H4 (cell line): ENCODE measurements at places on chromosomes 4 and X.
A peak's percentile ranks its signal among the peaks of the same experiment; 100 is the strongest.

DNA sequence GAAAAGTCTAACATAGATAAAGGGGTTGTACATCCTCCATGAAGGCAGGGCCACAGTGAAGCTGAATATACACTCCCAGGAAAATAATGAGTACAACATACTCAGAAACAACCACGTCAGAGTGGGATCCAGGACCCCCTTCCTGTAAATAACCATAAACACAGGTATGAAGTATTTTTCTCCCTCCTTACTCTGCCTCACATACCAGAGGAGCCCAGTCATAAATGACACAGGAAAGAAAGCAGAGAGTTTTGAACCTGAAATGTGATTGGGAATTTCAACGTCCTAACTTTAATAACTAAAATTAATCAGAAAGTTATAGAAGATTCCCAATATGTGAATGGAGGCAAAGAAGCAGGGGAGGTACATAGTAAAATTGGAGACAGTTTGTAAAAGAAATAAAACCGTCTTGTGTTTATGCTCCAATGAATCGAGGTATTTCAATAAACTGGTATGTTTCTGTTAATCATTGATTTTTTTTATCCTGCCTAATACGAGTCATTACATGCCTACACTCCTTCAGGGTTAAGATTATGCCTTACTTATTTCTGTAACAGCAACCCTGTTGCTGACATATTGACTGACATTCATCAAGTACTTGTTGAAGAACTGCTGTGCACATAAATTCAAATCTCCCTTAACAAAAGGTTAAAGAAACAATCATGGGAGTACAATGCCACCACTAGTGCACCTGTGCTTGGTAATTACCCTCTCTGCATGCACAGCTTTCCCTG lies 431.3 kb downstream of the KCNIP4 start:
- DNase-seq: no peak

- no peak for DNase-seq
These were observed 552 bp downstream of the TCEAL9 start for GRCh38 chrX:103356858-103357257.

GRCh38 chr4:113682730-113683537 lies 78.6 kb downstream of the CAMK2D start:
- no peak for DNase-seq

DNA sequence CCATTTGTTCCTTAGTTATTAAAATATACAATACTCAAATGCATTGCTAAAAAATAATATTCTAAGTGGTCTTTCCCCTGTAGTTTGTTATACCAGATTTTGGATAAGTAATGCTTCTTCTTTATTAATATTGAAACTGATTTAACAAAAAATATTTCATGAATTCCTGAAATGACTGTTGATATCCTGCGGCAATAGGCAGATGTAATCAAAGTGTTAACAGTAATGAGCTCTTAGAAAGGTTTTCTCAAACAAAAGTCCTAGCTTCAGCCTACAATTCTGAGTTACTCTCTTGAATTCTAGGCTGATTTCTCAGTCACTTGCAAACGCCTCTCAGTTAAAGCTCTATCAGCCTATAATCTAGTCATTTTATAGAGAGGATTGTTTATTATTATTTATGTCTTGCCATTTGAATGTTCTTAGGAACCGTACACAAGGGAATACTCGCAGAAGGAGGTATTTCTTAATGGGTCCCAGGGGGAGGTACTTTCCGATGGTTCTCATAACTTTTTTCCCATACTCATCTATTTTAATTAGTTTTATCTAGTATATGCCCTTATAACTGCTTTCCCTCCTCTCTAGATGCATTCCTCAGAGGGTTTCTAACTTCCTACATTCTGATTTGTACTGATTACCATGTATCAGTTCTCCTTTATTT lies 96.8 kb downstream of the FNIP2 start:
- no peak for DNase-seq

- no peak for DNase-seq
These were observed at the start of gene PRICKLE3 for GRCh38 chrX:49186125-49187027. TSS of gene PRICKLE3 (minus strand) at chrX:49186373. CDS start at chrX:49186297, 76 bp downstream.

GRCh38 chrX:56385336-56385735 lies 153.2 kb downstream of the KLF8 start:
- DNase-seq: no peak

DNA sequence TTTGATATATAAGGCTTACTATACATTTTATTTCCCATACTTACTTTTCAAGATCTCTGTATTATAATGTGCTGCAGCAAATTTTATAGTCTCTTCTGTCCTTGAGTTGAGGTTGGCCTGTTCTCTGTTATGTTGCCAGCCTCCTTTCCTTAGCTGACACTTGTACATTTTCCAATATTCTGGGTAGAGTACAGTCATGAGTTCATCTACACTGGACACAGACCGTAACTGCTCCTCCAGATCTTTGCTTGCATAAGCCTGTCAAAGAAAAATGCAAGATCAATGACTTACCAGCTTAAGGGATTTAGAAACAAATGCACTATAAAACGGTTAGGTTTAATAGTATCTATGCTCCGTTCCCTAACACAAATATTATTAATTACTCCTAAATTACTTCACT lies 63.2 kb downstream of the VEGFC start:
- no peak for DNase-seq

GRCh38 chr4:168095776-168096406 lies 3.6 kb downstream of the ANXA10 start:
- DNase-seq: no peak

DNA sequence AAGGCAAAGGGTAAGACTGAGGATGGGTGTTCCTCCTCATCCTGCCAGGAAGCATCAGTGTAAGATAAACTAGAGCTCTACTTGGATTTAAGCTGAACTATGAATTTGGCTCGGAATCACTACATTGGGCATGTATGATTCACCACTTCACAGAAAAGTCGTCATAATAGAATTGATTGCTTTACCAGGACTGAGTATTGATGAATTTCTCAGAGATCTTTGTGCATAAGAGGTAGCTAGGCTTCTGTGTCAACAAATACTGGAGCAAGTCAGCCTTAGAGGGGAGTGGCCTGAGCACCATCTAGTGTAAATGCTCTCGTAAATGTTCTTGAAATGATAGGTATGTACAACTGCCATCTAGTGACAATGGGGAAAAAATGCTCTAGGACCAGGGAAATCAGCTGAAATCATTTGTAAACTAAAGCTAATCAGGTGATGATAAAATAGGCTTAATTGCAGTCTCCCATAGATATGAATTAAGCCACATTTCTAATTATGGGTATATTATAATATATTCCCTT lies 309.5 kb upstream of the FMR1 start:
- DNase-seq: peak; percentile 31

GRCh38 chrX:1273896-1274295 lies 5.3 kb downstream of the CSF2RA start:
- DNase-seq: no peak

DNA sequence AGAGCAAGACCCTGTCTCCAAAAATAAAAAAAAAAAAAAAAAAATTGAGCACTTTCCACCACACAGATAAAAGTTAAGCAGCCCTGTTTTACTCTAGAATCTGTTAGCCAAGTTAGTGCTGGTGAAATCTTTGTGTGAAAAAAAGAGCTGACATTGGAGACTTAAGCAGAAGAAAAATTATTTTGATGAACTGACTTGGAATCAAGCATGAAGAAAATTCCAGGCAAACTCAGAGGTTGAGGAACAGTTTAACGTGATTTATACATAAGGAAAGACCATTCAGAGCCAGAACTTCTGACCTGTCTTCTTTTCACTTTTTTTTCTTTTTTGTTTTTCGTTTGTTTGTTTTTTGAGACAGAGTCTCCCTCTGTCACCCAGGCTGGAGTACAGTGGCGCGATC lies 79.6 kb upstream of the RBPJ start:
- no peak for DNase-seq

GRCh38 chr4:7519638-7520376 lies 85.1 kb upstream of the PSAPL1 start:
- no peak for DNase-seq

DNA sequence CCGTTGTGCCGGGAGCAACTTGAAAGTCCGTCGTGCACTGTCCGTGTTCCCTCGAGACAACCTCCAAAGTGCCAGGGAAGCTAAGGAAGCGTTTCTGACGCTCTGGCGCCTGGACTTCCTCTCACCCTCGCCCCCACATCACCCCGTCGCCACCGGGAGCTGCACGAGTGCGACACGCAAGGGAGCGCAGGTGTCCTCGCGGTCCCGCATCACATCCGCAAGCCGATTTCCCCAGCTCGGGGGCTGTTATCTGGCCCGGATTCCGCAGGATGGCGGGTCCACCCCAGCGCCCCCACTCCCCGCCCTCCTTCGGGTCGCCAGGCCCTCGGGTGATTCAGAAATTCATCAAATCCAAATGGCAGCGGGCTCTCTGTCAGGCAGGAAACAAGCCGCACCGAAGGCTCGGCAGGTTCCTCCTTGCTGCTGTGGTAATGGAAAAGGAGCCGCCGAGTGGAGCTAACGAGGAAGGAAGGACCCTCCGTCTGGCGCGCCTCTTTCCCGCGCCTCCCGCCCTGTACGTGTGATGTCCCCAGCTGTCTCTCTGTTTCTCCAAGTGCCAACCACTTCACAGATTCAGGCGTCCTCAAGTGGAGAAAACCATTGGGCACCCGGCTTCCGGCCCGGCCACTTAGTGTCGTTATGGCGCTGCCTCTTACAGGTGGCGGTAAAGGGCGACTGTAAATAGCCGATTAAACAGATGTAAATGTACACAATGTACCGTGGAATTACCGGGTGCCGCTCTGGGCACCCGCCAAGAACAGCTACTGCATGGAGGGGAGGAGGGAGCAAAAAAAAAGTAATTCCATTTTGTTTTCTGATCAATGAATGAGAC lies 921 bp upstream of the SETD7 start:
- DNase-seq: peak; percentile 43

DNA sequence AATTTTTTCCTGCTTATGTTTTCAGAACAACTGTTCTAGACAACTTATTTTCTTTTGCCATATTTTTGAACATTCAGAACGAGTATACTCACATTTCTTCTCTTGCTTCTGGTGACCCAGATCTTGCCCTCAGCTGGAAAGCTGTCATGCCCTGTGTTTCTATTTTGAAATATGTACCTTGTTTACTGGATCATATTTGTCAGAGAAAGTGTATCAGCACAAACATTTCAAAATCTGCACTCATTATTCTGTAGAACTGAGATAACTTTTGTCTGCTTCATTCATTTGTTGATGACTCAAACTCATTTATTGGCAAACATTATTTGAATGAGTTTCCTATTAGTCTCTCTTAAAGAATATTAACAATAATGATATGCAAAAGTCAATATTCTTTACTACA lies 46.2 kb upstream of the FAM9A start:
- no peak for DNase-seq

- DNase-seq: no peak
These were observed 49.2 kb downstream of the VSIG4 start for GRCh38 chrX:65990702-65991101.

GRCh38 chr4:40335525-40335894 lies 377 bp downstream of the CHRNA9 start:
- DNase-seq: no peak

- no peak for DNase-seq
These were observed 39.2 kb downstream of the TRIM2 start for GRCh38 chr4:153243468-153243867.

DNA sequence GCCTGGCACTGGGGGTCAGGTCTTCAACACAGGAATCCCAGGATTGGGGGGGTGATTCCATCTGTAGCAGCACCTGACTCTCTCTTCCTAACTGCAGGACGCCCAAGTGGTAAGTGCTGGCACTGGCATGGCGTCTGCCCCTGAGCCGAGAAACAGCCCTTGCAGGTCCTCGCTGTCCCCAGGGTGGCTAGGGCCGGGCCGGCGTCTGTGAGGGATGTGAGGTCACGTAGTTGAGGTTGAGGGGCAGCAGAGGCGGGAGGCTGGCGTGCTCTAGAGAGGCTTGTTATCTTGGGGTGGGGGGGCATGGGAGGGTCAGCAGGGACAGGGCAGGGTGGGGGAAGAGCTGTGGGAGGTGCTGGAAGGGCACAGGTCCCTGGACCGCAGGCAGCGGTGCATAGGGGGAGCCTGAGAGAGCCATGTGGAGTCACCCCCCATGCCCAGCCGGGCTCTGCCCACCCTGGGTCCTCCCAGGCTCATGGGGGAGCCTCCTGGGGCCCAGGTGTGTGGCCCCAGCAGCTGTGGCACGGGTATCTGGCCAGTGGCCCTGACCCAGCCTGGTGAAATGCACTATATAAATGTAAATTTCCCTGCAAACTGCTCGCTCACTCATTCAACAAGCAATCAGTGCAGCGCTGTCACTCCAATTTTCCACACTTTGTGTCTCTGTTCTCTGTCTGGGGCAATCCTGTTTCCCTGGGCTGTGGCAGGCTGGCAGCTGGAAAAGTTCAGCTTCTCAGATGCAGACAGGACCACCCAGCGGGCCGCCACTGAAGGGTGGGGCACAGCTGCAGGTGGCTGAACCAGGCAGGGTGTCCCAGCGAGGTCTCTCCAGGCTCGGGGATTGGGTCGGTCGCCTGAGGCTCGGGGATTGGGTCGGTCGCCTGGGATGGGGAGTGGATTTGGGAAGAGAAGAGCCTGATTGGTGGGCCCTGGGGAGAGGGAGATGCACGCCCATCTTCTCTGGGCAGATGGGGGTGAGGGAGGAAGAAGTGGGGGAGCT lies 102.2 kb upstream of the NKX1-1 start:
- DNase-seq: no peak

DNA sequence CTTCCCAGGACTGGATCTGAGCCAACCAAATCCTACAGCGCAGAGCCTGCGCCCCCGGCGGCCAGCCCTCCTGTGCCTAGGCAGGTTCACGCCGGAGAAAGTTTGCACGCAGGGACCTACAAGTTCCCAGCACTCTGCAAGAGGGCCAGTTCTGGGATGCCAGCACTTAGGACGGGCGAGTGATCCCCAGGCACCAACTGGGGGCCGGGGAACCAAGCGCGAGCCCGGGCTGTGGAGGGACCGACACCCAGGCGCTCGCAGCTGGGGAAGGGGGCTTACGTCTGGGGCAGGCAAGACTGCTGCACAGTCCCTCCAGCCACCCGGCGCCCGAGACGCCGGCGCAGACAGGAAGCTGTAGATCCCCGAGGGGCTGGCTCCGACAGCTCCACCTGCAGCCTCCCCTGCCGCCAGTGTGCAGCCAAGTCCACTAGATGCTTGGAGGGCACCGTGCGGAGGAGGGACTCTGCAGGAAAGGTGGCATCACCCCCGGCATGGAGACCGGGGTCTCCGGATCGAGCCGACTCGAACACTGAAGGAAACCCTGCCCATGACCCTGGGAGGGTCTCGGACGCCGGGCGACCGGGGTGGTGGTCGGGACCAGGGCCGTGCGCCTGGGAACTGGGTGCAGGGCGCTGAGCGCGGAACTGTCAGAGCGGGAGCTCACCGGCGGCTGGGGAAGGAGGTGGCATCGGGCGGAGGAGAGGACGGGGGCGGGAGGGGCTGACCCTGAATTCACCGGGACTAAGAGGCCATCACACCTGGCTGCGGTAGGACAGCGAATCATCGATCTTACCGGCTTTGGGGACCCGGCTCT lies 566 bp downstream of the CORIN start:
- no peak for DNase-seq

- DNase-seq: no peak
These were observed 99.7 kb upstream of the DDIT4L start for GRCh38 chr4:100289946-100290345.

- DNase-seq: no peak
These were observed 21.6 kb downstream of the TEC start for GRCh38 chr4:48247878-48248558.

DNA sequence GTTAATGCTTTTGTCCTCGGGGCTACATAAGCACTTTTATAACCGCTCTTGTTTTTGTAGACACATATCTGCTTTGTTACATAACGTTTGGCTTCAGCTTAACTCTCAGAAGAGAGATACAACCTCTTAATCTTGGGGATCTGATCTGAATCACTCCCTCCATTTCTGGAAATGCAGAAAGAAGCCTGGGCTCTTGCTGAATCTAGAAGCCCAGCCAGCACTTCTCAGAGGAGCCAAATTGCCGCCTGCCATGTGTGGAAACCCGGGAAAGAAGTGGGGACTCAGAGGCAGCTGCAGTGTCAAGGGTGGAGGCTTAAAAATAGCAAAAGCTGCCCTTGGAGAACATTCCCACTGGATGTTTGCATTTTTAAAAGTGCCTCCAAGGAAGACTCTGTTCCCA lies 69.3 kb upstream of the LDB2 start:
- no peak for DNase-seq
